ENCODE measurements at places on chromosomes 3 and 15.

- no peak for DNase-seq
These were observed 43.3 kb downstream of the CCNB2 start for GRCh38 chr15:59148153-59148833.

- no peak for DNase-seq
These were observed 274.7 kb upstream of the CTNNB1 start for GRCh38 chr3:40924559-40925141.

- no peak for DNase-seq
These were observed 1.8 kb downstream of the TMEM115 start for GRCh38 chr3:50357481-50357880.

GRCh38 chr3:4979428-4980228 is at the start of gene BHLHE40:
Gene BHLHE40 (plus strand): TSS chr3:4979437. CDS start chr3:4979719, 282 bp downstream.
- no peak for DNase-seq

GRCh38 chr3:49803465-49804140 is 542 bp downstream of the INKA1 start:
- DNase-seq = peak; percentile 22

- DNase-seq = no peak
These were observed 18.9 kb downstream of the ILDR1 start for GRCh38 chr3:122003112-122003511.

GRCh38 chr3:144444061-144444460 is 472.4 kb downstream of the DIPK2A start:
- no peak for DNase-seq

GRCh38 chr3:76367281-76367680 is 581.9 kb upstream of the ZNF717 start:
- peak; percentile 75 for DNase-seq

- DNase-seq = no peak
These were observed 60.4 kb downstream of the P3H2 start for GRCh38 chr3:190060192-190060775.

GRCh38 chr3:116671151-116671550 is 38.4 kb upstream of the TUSC7 start:
- no peak for DNase-seq

DNA sequence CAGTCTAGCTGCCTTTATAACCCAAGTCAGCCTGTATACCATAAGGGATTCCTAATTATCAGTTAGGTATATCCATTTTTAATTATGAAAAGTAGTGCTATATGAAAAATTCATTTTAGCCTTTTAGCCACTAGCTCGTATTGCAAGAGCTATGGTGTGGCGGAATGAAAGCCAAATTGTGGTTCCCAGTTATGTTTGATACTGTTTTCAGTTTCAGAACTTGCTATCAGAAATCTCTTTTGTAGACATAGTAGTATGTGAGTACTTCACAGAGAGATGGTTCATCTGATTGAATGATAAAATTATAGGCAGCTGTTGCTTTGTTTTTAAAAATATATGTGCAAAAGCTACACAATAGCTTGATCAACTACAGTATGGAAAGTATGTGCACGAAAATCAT is 134.6 kb downstream of the SLC25A26 start:
- no peak for DNase-seq

DNA sequence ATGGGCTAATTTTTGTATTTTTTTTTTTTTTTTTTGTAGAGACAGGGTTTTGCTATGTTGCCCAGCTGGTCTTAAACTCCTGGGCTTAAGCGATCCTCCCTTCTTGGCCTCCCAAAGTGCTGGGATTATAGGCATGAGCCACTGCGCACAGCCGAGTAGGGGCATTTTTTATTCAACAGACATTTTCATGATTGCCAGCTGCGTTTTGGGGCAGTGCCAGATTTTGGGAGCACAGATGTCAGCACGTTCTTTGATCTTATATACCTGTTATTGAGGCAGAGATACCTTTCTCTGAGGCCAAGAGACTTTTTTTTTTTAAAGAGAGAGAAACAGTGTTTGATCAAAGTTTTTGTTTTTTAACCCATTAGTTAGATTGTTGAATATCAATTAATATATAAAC is 16.8 kb downstream of the NEO1 start:
- DNase-seq = no peak

- DNase-seq = no peak
These were observed 40.7 kb downstream of the B3GALNT1 start for GRCh38 chr3:161064413-161064812.

GRCh38 chr3:111715911-111716523 is 120.9 kb upstream of the ZBED2 start:
- peak; percentile 23 for DNase-seq

- peak; percentile 28 for DNase-seq
These were observed 296.9 kb upstream of the NECTIN3 start for GRCh38 chr3:110774496-110775265.

DNA sequence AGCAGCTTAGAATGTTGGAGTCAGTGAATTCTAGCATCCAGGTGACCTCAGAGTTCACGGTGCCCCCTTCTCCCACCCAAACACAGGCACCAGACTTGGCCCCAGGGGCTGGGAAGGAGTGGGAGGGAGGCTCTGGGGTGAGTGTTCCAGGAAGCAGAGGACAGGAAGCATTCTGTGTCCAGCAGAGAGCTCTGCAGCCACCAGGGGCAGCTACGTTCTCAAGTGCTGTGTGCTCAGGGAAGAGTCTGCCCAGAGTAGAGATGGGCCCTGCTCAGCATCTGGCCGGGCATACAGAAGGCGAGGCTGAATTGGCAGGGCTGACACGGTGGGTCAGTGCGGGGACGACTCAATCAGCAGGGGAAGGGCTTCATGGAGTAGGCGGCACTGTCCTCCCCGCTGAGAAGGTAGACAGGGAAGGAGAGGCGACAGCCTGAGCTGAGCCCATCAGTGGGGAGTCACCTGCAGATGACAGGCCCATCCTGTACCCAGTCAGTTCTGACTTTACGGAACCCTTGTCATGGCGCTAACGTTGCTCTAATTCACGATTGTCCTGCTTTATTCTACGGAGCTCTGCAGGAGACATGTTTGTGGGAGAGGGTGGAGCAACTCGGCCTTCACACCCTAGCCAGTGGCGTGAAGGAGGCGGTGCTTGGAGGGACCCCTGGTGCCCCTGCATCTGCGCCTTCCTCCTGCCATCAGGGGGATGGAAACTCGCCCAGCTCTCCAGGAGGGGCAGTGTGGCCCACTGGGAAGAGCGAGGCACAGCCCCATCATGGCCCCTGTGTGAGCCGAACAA is 82.2 kb downstream of the C3orf70 start:
- peak; percentile 42 for DNase-seq

- no peak for DNase-seq
These were observed 46.9 kb downstream of the RAB11A start for GRCh38 chr15:65916041-65916663.

GRCh38 chr3:1469687-1470086 is 376.9 kb downstream of the CNTN6 start:
- DNase-seq = no peak

DNA sequence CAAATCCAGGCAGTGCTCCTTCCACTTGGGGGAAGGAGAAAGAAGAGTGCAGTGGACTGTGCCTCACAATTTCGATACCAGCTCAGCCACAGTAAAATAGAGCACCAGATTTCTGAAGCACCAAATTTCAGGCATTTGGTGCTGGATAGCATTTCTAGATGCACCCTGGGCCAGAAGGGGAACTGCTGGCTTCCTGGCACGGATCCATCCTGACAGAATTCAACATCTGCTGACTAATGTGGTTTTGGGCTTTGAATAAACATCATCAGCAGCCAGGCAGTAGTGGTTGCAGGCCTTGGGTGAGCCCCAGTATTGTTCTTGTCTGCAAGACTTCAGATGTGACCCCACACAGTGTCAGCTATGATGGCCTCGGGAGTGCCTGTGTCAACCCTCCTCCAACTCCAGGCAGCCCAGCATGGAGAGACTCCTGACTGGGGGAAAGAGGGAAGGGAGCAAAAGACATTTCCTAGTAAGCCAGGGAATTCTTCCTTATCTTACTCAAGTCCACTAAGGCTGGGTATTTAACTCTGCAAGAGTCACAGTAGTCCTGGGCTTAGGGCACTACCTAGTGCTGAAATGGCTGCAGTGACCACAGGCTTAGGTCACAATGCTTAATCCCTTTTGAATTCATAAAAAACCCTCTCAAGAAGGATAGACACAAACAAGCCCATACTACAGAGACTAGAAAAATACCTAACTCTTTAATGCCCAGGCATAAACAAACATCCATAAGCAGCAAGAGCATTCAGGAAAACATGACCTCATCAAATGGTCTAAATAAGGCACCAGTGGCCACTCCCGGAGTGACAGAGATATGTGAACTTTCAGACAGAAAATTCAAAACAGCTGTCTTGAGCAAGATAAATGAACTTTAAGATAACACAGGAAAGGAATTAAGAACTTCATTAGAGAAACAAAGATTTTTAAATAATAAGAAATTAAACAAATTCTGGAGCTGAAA is 74.7 kb downstream of the SPATA16 start:
- DNase-seq = peak; percentile 1

DNA sequence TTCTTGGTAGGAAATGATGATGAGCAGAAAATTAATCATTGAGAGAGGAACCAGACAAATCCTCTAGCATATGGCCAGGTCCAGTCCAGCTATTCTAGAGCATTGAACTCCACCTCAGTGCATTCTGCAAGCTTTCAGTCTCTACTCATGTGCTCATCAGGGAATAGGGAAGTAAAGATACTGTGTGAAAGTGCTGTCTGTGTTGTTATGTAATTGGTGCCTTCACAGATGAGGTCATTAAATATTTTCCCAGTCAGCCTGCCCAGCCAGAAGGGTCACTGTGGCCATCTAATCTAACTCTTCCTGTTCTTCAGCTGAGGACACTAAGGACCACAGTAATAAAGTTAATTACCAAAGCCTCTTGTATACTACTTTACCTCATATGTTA is 28.2 kb downstream of the C3orf62 start:
- peak; percentile 3 for DNase-seq

- no peak for DNase-seq
These were observed 325.8 kb downstream of the KCNH8 start for GRCh38 chr3:19473971-19474580.

DNA sequence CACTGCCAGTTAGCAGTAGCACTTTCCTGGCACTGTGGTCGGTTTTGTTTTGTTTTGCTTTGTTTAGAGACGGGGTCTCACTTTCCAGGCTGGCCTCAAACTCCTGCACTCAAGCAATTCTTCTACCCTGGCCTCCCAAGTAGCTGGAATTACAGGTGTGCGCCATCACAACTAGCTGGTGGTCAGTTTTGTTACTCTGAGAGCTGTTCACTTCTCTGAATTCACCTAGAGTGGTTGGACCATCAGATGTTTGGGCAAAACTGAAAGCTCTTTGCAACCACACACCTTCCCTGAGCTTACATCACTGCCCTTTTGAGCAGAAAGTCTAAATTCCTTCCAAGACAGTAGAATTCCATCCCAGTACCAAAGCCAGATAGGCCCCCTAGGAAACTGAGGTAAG is 22.6 kb downstream of the CLDN18 start:
- no peak for DNase-seq

GRCh38 chr3:21331857-21332256 is 419.2 kb downstream of the ZNF385D start:
- no peak for DNase-seq

GRCh38 chr3:195893516-195893915 is 14.8 kb downstream of the TNK2 start:
- no peak for DNase-seq

DNA sequence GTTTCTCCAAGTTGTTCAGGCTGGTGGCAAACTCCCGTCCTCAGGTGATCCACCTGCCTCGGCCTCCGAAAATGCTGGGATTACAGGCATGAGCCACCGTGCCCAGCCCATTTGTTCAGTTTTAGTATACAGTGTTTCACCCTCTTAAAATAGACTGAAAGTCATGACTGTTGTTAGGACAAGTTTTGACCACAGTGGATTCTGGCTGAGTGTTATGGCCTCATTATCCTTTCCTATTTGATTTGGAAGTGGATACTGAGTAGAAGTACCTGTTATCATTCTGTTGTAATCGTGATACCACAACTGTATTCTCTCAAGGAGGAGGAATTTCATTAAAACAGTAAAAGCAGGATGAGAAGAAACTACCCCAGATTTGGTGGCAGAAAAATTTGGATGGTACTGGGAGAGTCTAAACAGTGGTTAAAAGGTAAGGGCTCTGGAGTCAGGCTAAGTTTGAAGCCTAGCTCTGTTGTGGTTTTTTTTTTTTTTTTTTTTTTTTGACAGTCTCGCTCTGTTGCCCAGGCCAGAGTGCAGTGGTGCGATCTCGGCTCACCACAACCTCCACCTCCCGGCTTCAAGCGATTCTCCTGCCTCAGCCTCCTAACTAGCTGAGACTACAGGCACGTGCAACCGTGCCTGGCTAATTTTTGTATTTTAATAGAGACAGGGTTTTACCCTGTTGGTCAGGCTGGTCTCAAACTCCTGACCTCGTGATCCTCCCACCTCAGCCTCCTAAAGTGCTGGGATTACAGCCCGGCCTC is 2.6 kb downstream of the MAP2K1 start:
- no peak for DNase-seq

- DNase-seq = no peak
These were observed 42.9 kb downstream of the ADCY5 start for GRCh38 chr3:123405936-123406510.

DNA sequence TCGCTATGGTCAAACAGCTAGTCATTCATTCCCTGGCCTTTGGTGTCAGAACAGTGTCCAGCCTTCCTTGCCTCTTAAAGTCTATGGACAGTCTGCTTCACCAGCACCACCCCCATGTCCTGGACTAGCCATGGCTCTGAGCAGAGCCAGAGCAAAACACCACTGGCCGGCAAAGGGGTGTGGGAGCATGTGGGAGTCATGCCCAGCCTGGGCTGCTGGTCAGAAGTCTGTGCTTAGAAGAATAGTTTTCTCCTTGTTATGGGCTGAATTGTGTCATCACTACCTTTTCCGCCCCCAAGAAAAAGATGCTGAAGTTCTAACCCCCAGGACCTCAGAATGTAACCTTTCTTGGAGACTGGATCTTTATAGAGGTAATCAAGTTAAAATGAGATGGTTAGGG is 132.9 kb upstream of the LPP start:
- peak; percentile 9 for DNase-seq

GRCh38 chr3:121467085-121467484 is 78.7 kb downstream of the POLQ start:
- no peak for DNase-seq

GRCh38 chr3:157159037-157159761 is 748 bp downstream of the CCNL1 start:
- DNase-seq = peak; percentile 49

Data from HCEC 1CT (cell line).